Effector memory CD8-positive, alpha-beta T cell (primary cell): ENCODE measurements at places on chromosomes 4 and X.
A peak's percentile ranks its signal among the peaks of the same experiment; 100 is the strongest.

DNA sequence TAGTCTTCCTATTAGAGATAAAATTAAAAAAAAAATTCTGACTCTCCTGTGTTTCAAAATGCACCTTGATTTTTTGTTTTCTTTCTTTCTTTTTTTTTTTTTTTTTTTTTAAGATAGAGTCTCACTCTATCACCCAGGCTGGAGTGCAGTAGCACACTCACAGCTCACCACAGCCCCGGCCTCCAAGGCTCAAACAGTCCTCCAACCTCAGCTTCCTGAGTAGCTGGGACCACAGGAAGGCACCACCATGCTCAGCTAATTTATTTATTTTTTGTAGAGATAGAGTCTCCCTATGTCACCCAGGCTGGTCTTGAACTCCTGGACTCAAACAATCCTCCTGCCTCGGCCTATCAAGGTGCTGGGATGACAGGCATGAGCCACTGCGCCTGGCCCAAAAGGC, 41.1 kb upstream of the TMEM184C start:
- no peak for DNase-seq
- H3K4me3 ChIP-seq: no peak overlapping the region
- H3K27me3 ChIP-seq: no peaks in the 10 kb centered on the region
- H3K27ac ChIP-seq: no peak overlapping the region

GRCh38 chr4:153426207-153426885, 39.8 kb upstream of the TMEM131L start:
- H3K4me3 ChIP-seq: no peak overlapping the region
- peaks cover 6% of the 10 kb centered on the region for H3K36me3 ChIP-seq
- DNase-seq: no peak
- peak overlapping the region; percentile 6 for H3K27ac ChIP-seq

DNA sequence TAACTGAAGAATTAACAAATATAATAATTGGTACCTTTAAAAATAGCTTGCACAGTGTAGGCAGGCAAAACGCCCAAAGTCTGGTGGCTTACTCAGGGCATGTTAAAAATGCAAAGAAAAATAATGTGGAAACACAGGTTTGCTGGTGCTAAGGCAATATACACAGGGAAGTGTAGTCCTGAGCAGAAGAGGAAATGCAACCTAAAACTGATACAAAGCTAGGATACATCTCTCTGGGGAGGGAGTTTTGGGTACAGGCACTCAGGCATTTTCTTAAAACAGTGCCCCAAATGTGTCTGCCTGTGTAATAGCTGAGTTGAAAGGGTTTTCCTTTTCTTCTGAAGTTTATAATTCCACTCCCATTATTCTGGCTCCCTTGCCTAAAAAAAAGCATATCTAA, 47.4 kb downstream of the TMPRSS11E start:
- H3K4me1 ChIP-seq: no peaks in the 10 kb centered on the region
- H3K27me3 ChIP-seq: no peaks in the 10 kb centered on the region
- no peak overlapping the region for H3K4me3 ChIP-seq
- H3K36me3 ChIP-seq: no peaks in the 10 kb centered on the region

- H3K4me3 ChIP-seq: no peak overlapping the region
- H3K27ac ChIP-seq: no peak overlapping the region
- peaks cover 14% of the 10 kb centered on the region for H3K27me3 ChIP-seq
Observed at GRCh38 chrX:2507904-2508627, 7.3 kb upstream of the DHRSX start.

DNA sequence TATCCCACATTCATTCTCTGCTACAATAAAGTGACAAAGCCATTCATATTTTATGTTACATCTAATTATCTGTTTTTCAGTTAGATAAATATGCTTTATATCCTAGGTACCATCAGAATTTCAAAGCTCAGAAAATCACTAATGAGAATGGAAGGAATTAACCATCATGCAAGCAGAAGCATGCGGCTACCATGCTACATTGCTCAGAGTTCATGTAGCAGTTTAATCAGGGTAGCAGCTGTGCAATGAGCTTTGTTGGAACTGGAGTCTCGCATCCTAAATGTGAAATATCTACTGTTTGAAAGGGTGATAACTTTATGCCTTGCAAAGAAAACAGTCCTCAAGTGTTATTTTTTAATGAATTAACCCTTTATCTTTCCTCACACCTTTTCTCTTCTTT, 77.5 kb downstream of the SNCA start:
- H3K27ac ChIP-seq: no peak overlapping the region
- H3K4me1 ChIP-seq: no peaks in the 10 kb centered on the region
- no peak overlapping the region for H3K4me3 ChIP-seq
- H3K36me3 ChIP-seq: no peaks in the 10 kb centered on the region
- no peaks in the 10 kb centered on the region for H3K27me3 ChIP-seq

DNA sequence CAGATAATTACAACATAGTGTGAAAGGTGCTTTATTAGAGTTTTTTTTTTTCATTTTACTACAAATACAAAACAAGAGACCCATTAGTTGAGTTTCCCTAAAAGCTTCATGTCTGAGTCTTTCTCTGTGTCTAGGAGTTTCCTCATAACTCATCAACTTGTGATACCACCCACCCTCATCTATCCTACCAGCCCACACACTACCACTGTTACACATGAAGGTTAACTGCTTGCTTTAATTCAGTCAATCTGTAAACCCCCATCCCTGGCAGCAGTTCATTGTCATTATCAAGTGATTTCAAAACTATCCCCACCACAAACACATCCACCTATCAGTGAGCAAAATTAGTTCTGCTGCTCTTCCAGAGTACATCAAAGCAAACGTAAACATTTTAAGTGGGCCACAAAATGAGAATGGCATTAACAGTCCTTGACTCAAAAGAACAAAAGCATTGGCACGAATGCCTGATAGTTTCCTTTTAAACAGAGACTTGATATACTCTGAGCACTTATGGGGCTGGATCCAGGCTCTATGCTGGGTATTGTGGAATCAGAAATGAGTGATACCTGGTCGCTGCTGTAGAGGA, 331.6 kb upstream of the FAM241A start:
- no peaks in the 10 kb centered on the region for H3K27me3 ChIP-seq
- no peak for DNase-seq
- H3K4me3 ChIP-seq: no peak overlapping the region

DNA sequence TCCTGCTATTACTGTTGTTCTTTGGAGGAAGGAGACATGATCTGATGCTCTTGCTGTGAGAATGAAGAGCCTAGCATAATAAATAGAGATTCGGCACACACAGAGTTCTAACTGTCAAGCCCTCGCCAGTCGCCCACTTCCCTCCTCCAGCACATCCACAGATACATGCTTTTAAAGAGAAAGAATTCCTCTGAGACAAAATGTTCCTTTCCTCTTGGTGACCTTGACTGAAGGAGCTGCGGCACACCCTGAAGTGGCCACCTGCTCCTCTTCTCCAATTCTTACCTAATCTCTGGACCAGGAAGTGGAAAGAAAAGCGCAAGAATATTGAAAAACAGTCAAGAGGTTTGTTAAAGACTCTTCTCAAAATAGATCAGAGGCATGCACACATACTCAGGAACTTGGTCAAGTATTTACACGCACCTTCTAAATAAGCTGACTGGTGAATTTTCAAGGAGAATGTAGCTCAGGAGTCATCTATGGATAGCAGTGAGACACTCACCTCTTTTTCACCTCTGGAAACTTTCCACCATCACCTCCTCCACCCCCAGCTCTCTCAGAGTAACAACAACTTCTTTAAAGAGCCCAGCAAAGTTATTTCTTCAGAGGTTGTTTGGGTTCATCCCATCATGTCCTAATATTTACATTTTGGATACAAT, 95.4 kb downstream of the PARM1 start:
- no peak overlapping the region for H3K4me3 ChIP-seq
- H3K36me3 ChIP-seq: no peaks in the 10 kb centered on the region
- DNase-seq: no peak
- H3K27ac ChIP-seq: no peak overlapping the region
- H3K4me1 ChIP-seq: no peaks in the 10 kb centered on the region
- H3K27me3 ChIP-seq: peaks cover 5% of the 10 kb centered on the region

- no peak overlapping the region for H3K4me3 ChIP-seq
- H3K36me3 ChIP-seq: peaks cover 12% of the 10 kb centered on the region
- H3K27ac ChIP-seq: no peak overlapping the region
- no peak for DNase-seq
- H3K27me3 ChIP-seq: no peaks in the 10 kb centered on the region
- H3K4me1 ChIP-seq: peaks cover 36% of the 10 kb centered on the region
Observed at GRCh38 chr4:478373-478772, 20.6 kb downstream of the ZNF721 start.

DNA sequence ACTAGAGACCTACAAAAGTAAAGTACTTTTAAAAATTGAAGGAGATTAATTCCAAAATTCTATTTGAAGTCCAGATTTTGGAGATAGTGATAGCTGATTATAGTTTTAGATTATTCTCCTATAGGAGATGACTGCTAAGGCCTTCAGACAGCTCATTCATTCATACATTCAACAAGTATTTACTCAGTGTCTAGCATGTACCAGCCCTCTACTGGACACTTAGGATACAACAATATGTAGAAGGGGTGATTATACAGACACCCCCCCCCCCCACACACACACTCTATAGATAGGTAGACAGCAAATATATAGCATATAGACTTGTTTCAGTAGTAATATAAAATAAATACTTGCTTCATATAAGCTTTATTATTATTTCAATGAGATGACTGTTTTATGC, 60.4 kb upstream of the TAF9B start:
- H3K4me3 ChIP-seq: no peak overlapping the region
- peaks cover 17% of the 10 kb centered on the region for H3K27me3 ChIP-seq
- H3K4me1 ChIP-seq: no peaks in the 10 kb centered on the region
- no peaks in the 10 kb centered on the region for H3K36me3 ChIP-seq
- no peak overlapping the region for H3K27ac ChIP-seq

DNA sequence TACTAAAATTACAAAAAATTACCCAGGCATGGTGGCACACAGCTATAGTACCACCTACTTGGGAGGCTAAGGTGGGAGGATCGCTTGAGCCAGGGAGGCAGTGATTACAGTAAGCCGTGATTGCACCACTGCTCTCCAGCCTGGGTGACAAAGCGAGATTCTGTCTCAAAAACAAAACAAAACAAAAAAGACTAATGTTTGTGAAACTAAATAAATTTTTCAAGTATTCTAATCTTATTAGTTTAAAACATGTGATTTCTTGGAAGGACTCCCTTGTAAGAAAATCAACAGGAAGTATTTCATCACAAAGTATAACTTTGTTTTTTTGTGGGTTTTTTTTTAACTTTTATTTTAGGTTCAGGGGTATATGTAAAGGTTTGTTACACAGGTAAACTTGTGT, 89.6 kb downstream of the EGF start:
- H3K36me3 ChIP-seq: no peaks in the 10 kb centered on the region
- H3K27me3 ChIP-seq: no peaks in the 10 kb centered on the region
- no peaks in the 10 kb centered on the region for H3K4me1 ChIP-seq
- no peak overlapping the region for H3K4me3 ChIP-seq
- H3K27ac ChIP-seq: peak overlapping the region; percentile 7
- no peak for DNase-seq

GRCh38 chr4:52290466-52290865, 239.4 kb downstream of the SPATA18 start:
- no peaks in the 10 kb centered on the region for H3K36me3 ChIP-seq
- no peak overlapping the region for H3K4me3 ChIP-seq
- H3K27me3 ChIP-seq: no peaks in the 10 kb centered on the region
- H3K27ac ChIP-seq: no peak overlapping the region
- H3K4me1 ChIP-seq: no peaks in the 10 kb centered on the region

DNA sequence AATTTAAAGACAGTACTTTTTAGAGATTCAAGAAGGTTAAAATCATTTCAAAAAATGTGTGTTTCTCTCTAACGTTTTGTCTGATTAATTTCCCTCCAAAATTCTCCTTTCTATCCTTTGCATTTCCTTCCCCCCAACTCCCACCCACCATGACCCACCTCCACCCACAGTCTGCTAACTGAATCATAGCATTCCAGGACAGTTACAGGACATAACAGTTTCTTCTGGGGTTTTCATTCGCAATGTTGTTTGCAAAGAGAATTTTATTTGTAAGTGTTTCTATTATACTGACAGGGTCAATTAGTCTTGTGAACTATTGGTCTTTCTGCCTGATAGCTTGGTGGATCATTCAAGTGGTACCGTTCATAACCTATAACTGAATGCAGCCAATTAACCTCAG, 53.7 kb downstream of the ANAPC10 start:
- peaks cover 18% of the 10 kb centered on the region for H3K4me1 ChIP-seq
- no peak overlapping the region for H3K27ac ChIP-seq
- DNase-seq: no peak
- H3K27me3 ChIP-seq: no peaks in the 10 kb centered on the region

GRCh38 chr4:159765382-159765781, 662.5 kb downstream of the RAPGEF2 start:
- H3K27me3 ChIP-seq: no peaks in the 10 kb centered on the region
- no peak overlapping the region for H3K27ac ChIP-seq
- no peak overlapping the region for H3K4me3 ChIP-seq
- no peak for DNase-seq
- H3K36me3 ChIP-seq: no peaks in the 10 kb centered on the region
- H3K4me1 ChIP-seq: no peaks in the 10 kb centered on the region
